ENCODE measurements at places on chromosomes 7 and 10.

DNA sequence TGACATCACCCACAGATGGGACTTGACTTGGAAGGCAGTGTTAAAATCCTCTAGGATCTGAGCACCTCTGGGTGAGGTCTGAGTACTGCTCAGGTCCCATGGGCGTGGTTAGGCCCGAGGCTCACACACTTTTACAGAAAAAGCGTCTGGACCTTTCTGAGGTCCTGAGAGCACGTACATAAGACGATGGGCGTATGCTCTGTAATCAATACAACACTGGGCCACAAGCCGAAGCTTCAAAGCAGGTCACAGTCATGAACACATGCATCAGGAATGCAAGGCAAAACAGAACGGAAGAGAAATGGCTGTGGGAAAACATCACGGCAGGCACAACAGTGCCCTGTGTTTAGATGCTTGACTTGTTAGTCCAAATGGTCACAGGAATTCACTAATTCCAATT is 112.2 kb downstream of the LARP4B start:
- DNase-seq: peak; percentile 56

GRCh38 chr10:30791197-30791611 is 161.7 kb upstream of the LYZL2 start:
- DNase-seq: no peak

GRCh38 chr7:2956526-2957368 is 86.9 kb downstream of the CARD11 start:
- DNase-seq: peak; percentile 45

- peak; percentile 45 for DNase-seq
Observed at GRCh38 chr7:71613313-71613712, 481.4 kb downstream of the GALNT17 start.

DNA sequence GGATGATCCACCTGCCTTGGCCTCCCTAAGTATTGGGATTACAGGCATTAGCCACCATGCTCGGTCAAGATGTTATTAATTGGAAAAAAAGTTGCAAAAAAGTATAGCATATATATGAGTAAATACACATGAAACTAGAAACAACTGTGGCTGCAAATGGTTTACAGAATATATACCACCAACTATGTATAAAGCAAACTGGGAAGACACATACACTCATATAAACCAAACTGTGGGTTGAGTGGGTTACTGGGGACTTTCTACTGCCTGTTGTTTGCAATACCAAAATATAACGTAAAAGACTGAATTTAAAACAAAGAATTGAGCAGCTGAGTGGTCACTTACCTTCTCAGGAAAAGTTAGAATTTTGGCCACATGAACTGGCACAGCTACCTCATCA is 8.1 kb downstream of the POLR3A start:
- no peak for DNase-seq

DNA sequence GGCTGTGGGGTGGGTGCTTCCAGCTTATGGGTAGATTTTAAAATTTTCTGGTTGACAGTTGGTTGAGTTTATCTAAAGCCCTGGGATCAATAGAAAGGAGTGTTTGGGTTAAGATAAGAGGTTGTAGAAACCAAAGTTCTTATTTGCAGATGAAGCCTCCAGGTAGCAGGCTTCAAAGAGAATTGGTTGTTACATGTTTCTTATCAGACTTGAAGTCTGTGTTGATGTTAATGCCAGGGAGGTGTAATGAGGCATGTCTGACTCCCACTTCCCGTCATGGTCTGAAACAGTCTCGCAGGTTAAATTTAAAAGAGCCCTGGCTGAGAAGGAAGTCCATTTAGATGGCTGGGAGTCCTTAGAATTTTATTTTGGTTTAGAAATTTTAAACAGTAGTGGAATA is 165.2 kb upstream of the TMEM72 start:
- DNase-seq: no peak

All from fibroblast of skin of right biceps (primary cell).